ENCODE measurements at places on chromosomes 6 and 20.

DNA sequence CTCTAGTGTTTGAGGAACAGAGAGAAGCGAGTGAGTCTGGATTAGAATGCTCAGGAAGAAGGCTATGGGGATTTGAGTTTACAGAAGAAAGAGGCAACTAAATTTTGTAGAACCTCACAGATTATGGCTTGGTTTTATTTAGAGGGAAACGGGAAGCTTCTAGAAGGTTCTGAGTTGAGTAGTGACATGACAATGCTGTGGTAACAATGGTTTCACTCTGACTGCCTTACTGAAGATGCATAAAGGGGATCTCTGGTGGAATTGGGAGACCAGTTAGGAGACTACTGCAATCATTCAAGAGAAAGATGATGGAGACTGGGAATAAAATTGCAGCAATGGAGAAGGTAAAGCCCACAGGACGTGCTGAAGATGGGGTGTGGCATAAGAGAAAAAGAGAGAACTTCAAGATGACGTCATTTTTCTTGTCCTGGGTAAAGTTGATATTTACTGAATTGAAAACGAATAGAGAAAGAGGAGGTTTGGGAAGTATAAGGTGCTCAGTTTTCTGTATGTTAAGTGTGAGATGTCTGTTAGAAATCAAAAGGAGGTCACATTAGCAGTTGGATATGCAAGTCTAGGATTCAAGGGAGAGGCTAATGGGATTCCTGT, 710.1 kb upstream of the NRSN1 start:
- no peak for DNase-seq

- no peak for DNase-seq
Measured at GRCh38 chr6:110589865-110590513, 113.6 kb upstream of the SLC22A16 start.

GRCh38 chr6:160523223-160523622, 140.9 kb downstream of the LPA start:
- DNase-seq, result no peak

DNA sequence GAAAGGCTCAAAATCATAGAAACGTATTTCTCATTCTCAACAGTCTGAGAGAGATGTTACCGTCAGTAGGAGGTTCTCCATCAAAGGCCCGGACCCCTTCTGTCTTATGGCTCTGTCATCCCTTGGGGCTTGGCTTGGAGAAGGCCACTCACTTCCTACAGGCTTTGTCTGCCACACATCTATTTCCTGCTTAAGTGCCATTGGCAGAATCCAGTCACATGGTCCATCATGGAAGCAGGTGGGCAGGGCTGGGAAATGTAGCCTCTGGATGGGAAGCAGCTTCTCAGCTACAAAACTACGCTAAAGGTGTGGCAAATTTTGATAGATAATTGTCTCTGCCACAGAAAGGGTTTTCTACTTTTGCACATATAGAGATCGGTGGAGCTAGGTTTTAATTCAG, 12.6 kb upstream of the ZFP64 start:
- DNase-seq, result no peak

DNA sequence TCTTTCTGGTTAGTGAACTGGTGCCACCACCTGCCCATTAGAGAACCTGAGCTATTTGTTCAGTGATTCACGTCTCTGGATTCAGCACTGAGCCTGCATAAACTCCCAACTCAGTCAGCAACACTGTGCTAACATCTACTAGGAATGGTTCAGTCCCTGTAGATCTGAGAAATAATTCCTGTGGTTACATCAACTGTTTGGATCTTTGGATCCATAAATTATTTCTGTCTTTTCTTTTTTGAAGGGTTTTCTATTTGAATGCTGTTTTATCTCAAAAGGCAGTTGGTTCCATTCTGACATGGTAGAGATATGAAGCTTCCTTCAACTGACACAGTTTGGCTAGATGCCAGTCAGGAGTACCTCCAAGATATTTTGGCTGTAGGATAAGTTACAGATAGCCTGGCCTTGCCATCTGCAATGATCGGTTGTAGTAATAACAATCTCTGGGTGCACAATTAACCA, 125.9 kb downstream of the TRMT11 start:
- no peak for DNase-seq

GRCh38 chr20:33349493-33349892, 51.8 kb downstream of the CDK5RAP1 start:
- DNase-seq, result no peak

- no peak for DNase-seq
Measured at GRCh38 chr6:1003394-1004160, 308.3 kb upstream of the FOXQ1 start.

DNA sequence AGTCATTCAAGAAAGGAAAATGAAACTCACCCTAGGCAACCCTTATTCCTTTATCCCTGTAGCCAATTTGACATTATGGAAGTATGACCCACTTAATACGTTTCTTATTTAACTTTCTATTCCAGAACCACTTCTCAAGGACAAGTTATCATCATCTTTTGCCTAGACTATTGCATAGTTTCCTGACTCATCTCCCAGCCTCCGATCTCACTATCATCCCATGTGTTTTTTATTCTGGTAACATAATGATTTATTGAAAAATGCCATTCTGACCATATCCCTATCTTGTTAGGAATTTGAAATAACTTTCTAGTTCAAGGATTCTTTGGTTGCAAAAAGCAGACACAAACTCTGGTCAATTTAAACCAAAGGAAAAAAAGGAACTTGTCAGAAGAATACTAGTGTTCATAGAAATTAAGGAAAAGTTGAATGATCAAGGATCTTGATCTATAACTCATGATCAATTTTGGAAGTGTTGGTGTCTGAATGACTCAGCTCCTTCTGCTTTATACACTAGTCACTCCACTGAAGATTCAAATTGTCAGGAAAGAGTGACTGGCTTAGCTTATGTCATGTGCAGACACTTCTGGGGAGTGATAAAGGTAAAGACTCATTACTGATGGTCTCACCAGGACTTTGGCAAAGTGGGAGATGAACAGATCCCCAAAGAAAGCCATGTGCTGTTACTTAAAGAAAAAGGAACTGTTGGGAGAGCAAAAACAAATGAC, 8.5 kb upstream of the TINAG start:
- DNase-seq, result no peak

- DNase-seq, result no peak
Measured at GRCh38 chr20:7231303-7231702, 463.8 kb downstream of the BMP2 start.

GRCh38 chr6:108937170-108937569, 88.9 kb downstream of the ARMC2 start:
- DNase-seq, result no peak

DNA sequence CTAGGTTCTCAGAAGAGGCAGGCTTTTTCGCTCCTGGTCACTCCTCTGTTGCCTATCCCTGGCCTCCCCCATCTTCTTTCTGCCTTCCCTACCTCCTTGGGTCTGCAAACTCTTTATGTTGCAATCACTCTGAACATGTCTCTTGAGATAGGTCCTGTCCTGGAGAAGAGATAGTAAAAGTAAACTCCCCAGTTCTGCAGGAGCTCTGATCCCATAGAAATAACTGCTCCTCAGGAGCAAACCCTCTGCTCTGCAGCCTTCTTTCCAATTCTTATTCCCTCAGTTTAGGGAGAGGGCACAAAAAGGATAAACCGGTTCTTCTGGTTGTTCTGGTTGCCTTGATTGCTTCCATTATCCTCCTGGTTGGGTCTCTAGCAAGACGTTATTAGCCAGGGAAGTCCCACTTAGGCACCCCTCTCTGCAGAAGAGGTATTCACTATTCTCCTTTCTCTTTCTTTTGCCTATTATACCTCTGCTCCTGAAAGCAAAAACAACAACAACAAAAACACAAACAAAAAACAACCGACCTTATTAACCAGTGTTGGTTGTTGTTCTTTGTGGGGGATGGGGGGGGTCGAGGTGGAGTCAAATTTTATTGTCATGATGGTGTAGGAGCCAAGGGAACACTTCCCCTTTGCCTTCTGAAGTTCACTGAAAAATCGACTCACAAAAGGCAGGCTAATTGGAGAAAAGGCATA, 973 bp downstream of the TRIM38 start:
- DNase-seq, result no peak
